Erythroblast (primary cell): ENCODE measurements at places on chromosomes 7 and 10.

DNA sequence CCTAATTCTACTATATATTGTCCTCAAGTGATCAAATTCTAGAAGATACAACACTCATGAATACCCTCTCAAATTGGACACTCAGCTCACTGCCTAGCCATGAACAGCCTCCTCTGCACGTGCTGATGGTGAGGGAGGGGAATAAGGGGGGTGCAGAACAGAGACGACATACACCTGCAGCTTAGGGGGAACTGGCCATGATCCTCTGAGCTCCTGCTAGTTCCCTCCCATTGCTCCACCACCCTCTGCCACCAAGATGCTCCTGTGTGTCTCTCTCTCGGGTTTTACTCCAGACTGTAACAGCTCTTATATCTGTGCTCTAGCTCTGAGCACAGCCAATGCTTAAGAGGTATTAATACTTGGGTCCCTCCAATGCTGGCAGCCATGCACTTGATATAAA lies 70.7 kb downstream of the VOPP1 start:
- DNase-seq = no peak

DNA sequence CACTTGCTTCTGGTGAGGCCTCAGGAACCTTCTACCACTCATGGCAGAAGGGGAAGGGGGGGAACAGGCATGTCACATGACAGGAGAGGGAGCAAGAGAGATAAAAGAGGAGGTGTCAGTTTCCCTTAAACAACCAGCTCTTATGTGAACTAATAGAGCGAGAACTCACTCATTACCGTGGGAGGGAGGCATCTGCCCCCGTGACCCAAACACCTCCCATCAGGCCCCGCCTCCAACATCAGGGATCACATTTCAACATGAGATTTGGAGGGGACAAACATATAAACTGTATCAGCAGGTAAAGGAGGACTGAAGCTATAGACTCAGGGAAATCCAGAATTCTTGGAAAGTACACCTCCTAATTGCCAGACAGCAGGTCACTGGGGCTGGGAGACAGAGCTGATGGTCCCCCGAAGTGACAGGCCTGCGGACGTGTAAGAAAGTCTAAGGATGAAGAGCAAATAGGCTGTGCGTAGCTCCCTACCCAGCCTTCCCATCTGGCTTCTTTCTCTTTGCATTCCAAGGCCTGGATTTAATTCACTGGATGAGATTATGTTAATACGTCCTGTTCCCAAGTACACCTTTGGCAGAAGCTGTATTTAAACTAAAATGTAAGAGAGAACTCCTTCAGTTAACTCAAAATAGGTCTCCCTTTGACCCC lies 186.7 kb upstream of the LYZL2 start:
- DNase-seq = no peak

DNA sequence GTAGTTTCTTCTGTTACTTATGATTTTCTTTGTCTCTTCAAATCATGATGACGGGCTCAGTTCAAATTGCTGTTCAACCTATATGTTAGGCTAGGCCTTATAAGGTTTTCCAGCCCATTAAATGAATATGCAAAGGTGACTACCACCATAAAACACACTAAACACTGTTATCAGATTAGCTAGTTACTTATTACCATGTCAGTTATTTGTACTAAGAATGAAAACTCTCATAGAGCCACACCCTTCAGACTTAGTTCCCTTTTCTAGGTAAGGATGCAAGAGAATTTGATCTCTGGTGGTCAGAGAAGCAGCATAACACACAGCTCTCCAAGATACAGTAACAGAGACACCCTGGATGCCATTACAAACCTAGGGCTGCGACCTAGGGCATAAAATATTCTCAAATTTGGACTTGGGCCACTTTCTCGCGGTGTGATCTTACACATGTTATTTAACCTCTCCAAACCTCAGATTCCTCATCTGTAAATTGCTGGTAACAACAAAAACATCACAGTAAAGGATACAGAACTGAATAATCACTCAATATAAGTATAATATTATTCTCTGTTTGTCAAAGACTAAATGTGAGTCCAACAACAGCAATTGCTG lies 35.6 kb downstream of the ANKMY2 start:
- DNase-seq = no peak

DNA sequence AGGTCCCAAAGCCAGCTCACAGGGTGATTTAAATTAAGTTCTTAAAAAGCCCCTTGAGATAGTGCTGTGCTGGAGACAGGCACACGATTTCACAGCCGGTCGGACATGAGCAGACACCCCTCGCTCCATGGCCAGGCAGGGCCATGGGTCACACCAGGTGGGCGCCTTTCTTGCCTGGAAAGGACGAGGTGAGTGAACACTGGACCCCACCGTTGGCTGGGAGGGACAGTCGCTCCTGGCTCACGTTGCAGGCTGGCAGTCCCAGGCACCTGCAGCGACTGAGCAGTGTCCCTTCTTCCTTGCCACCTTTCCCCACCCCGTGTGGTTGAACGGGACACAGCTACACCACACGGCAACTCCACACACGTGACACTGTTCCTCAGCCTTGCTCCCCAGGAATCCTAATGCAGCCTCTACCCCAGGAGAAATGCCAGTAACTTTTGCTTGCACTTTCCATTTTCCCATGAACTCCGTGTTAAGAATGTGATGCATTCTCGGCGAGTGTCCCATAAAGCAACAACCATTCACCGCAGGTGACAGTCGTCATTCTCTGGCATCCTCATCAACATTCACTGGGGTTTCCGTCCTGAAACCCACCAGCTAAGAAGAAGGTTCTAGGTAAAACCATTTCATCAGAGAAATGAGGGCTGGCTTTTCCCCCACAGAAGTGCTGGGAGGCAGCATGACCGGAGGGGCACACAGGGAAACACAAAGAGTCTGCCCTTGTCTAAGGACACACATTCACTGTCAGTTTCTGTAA lies 217.4 kb downstream of the ZMYND11 start:
- DNase-seq = no peak

DNA sequence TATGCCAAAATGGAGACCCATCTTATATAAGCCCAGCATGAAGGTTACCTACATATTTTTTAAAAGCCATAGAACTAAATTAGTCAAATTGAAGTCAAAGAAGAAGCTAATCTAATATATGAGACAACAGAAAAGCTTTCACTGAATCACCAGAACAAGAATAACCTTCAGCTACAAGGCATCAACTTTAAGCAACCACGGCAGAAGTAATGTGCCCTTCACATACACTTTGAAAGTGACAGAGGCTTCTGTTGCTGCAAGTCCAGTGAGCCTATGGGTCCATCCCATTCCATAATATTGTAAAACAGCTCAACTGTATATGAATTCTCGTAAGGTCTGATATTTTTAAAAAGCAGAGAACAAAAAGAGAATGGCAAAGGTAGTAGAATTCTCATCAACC lies 36.5 kb downstream of the CTNNA3 start:
- no peak for DNase-seq

GRCh38 chr10:88783724-88784123 lies 18.8 kb upstream of the LIPM start:
- no peak for DNase-seq

DNA sequence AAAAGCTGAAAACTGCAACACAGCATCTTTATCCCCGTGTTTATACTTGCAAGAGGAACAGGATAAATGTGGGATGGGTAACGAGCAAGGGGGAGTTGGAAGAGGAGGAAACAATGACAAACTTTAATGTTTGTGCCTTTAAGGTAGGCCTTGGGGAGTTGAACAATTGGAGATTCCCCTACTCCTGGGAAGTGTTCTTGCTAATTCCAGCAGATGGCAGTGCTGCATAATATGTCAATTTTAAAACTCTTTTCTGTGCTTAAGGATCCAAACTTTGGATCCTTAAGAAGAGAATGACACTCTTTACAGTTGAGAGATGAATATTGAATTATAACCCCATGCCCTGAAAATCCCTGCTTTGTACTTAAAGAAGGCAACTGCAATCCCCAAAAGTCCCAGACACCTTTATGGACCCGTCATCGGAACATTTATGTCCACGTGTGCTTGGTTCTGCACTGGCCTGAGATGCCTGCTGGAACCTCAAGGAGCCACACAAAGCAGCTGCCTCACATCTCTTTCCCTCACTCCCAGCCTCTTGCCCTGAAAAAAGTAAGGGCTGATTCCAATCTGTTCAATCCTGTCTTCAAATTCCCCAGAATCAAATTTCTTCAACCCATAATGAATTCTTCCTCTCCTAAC lies 12.0 kb downstream of the IFIT5 start:
- peak; percentile 49 for DNase-seq

- DNase-seq = peak; percentile 68
Observed at GRCh38 chr10:52883996-52884871, 111.7 kb upstream of the MBL2 start.

DNA sequence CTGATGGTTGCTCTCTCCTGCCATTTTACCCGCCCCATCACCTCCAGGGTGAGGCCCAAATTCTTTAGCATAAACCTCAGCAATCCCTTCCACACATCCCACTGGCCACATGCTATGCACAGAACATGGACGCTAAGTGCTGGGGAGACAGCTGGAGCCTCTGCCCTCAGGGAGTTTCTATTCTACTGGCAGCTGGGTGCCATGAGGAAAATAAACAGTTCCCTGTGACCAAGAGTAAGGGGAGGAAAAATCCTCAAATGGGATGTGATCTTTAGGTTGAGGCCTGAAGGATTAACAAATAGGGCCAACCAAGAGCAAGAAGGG lies 1.2 kb downstream of the PARP12 start:
- DNase-seq = no peak

DNA sequence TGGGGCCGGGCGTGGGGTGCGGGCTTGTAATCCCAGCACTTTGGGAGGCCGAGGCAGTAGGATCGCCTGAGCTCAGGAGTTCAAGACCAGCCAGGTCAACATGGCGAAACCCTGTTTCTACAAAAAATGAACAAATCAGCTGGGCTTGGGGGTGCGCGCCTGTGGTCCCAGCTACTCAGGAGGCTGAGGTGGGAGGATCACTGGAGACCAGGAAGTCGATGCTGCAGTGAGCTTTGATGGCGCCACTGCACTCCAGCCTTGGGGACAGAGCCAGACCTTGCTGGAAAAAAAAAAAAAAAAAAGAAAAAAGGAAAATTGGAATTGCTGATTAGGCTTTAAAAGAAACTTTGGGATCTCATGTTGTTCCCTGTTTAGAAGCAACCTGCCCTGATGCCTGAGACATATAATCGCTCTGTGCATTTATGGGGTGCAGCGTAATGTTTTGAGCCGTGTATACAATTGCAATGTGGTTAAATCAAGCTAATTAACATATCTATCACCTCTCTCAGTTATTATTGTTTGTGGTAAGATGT lies 851 bp downstream of the AKR1E2 start:
- DNase-seq = no peak

- peak; percentile 68 for DNase-seq
Observed at GRCh38 chr7:2231992-2232765, 566 bp downstream of the MAD1L1 start.

DNA sequence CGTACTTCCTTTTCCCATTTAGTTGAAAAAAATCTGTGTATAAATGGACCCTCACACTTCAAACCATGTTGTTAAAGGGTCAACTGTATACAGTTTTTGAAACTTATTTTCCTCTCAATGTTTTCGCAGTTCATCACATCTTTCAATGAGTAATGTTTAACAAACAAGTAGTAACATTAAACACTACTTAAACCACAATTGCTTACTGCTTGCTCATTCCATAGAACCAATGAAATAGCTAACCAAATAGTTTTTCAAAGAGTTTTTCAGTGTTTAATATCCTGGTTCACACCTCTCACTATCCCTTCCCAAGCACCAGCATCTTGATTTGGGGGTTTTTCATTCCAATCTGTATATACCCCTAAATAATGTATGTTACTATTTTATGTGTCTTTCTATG lies 9.1 kb downstream of the SEM1 start:
- no peak for DNase-seq

DNA sequence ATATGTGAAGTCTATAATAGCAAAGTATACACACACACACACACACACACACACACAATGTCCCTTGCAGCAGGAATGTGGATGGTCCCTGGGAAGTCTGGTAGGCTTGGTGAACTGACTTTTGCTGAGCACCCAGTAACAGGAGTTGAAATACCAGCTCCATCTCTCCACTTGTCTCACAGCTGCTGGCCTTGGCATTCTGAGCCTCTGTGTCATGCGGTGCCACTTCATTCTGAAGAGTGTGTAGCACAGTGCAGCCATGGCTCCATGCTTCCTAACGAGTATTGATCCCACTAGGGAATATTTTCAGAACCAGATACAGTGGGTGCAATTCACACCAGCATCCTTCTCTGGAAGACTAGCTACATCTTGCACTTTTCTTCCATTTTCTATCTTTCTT lies 192.4 kb downstream of the ADARB2 start:
- DNase-seq = no peak

DNA sequence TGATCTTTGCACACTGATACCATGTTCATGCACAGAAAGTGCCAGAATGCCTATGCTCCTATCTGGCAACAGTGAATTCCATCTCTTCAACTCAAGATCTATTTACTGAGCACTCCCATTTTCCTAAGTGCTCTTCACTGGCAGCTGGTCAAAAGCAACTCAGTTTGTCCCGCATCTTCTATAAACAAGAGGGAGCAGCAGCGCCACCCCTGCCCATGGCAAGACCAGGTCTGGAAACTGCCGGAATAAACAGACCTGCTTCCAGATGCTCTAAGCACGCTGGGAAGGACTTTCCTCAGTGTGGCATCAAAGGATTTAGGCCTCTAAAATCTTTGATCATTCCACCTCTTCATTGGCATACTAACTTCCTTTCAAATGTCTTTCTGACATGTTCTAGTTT lies 104.4 kb upstream of the MACROH2A2 start:
- no peak for DNase-seq

- DNase-seq = no peak
Observed at GRCh38 chr7:36188906-36189305, 35.9 kb downstream of the EEPD1 start.

- DNase-seq = peak; percentile 79
Observed at GRCh38 chr10:100997360-100998182, 2.0 kb upstream of the LZTS2 start.

GRCh38 chr10:102578782-102579181 lies 65.5 kb upstream of the TRIM8 start:
- no peak for DNase-seq

DNA sequence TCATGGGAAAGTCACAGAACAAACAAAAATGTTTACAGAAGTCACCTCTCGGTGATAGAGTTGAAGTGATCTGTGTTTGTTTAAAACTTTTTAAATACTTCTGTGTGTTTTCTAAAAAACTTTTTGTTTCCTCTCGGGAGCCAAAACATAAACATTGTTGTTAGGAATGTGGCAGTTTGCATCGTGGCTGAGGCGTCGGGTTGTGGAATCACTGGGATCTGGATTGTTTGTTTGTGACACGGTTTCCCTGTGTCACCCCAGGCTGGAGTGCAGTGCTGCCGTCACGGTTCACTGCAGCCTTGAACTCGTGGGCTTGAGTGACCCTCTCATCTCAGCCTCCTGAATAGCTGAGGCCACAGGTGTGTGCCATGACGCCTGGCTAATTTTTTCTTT lies 29.0 kb upstream of the SUN1 start:
- DNase-seq = no peak

GRCh38 chr7:90232430-90232829 lies 12.5 kb upstream of the CFAP69 start:
- no peak for DNase-seq

GRCh38 chr7:726854-727103 lies 280 bp downstream of the DNAAF5 start:
- DNase-seq = no peak

DNA sequence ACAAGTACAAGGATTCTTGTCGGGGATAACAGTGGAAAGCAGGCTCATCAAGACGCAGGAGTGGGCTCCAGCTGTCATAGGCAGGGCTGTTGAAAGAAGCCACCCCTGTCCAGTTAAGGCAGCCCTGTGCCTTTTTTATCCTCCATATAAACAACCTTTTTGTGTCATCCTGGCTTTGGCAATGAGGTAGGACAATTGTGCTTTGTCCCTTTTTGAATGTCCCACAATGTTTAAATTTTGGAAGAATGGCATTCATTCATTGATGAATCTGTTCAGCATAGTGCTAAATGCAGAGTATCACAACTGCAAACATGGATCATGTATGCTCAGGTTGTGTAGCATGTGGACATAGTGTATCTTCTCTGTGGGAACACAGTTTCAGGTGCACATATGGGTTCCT lies 66.7 kb downstream of the UBE3C start:
- no peak for DNase-seq
